NCI-H526 (cell line): ENCODE measurements at places on chromosomes 2 and 18.

- DNase-seq, result no peak
Observed at GRCh38 chr18:10544093-10544748, 18.4 kb downstream of the NAPG start.

DNA sequence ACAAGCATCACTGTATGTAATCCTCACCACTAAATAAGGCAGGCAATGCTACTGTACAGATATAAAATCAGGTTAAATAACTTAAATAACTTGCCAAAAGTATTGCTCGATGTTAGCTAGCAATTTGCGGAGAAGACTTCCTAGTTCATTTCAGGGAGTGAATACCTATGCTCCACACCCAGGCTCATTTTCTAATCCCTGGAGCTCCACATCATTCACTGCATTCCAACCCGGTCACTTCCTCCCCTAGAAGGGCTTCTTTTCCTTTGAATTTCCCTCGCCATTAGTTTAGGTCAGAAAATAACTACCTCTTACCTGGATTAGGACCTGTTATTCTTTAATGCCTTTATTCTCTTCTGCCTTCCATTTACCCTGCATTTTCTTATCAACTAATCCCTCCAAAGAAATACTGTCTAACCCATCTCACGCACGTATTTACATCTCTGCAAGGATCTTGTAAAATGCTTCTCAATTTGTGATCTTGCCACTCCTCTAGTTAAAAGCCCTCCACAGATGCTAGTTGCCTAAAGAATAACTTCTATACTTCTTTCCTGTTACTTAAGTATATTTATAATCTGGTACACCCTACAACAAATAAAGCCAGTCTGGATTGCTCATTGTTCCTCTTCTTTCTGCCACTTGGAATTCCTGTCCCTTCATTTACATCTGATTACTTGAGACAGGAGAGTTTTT is 599.8 kb downstream of the NRXN1 start:
- DNase-seq, result no peak

GRCh38 chr2:27281855-27282559 is at the start of gene TRIM54:
Gene TRIM54 (plus strand): TSS chr2:27282429. CDS start chr2:27282732, 303 bp downstream.
- DNase-seq, result no peak

DNA sequence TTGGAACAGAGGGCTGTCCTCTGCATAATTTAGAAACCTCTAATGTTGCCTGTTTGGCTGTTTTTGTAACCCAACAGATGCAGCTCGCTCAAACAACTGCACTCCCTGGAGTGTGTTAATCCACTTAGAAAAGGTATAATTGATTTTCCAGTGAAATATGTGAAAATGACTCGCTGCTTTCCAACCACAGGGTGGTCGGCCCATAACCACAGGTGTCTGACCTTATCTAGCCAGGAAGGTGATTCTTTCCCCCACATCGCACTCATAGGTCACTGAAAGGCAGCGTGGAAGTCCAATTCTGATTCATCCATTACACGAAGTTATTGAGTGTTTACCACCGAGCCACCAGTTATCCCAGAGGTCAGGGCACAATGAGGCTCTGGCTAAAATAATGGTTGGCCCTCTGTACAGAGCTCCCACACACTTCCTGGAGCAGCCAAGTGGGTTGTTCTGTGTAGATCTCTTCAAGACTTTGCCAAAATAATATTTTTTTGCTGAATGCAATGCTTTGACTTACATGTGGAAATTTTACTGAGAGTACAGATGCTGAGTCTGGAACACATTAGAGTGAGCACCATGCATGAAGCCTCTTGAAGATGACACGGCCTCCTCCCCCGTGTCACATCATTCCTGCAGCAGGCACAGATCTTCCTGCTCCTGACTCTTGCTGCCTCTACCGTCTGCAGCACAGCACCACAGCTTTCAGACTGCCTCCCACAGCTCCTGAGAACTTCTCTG is 396.2 kb downstream of the ZNF516 start:
- DNase-seq, result no peak

DNA sequence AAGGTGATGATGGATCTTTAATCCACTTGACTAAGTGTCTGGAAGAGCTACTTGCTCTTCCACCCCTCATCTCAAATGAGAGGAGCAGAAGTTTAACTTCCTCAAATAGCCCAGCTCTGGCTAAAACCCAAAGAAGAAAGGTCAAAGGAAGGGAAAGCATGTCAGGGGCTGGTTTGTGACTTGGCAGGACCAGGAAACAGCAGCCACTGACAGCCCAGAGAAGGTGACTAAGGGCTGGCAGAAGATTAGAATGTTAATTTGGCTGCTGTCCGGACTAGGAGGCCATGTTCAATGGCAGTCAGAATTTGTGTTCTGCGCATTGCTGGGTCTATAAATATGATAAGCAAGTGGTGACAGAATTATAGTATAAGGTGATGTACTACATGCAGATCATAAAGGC is 386.2 kb downstream of the SETBP1 start:
- DNase-seq, result no peak

DNA sequence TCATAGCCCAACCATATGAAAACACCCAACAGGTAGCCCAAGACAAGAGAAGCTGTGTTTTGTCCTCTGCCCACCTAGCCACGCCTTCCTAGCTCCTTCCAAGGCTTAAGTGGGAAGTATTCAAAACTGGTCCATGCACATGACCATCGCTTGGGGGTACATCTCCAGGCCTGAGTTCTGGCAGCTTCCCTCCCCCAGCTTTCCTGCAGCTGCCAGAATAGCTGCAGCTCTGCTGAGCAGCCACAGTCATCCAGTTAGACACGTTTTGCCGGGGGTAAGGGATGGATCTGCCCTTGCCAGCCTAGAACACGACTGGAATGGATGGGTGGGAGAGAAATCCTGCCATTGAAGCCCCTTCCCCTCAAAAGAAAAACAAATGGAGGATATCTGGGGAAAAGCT is 166.8 kb downstream of the NRP2 start:
- DNase-seq, result no peak

DNA sequence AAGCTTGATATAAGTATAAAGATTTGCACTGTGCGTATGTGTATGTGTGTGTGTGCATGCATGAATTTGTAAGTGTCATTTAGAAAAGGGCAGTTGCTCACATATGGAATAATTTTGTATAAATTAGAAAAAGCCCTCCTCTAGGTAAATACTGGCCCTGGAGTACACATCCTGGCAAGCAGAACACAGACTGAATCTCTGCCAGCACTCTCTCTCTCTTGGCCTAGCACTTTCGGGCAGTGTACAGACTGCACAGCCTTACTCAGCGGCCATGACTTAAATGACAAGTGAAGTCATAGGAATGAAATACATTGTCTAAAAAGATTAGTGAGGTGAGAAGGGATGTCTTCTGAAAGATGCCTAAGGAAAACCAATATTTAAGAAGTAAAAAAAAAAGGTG is 214.1 kb downstream of the RDH14 start:
- DNase-seq, result peak; percentile 21

- DNase-seq, result no peak
Observed at GRCh38 chr2:186724736-186725135, 30.9 kb downstream of the FAM171B start.

DNA sequence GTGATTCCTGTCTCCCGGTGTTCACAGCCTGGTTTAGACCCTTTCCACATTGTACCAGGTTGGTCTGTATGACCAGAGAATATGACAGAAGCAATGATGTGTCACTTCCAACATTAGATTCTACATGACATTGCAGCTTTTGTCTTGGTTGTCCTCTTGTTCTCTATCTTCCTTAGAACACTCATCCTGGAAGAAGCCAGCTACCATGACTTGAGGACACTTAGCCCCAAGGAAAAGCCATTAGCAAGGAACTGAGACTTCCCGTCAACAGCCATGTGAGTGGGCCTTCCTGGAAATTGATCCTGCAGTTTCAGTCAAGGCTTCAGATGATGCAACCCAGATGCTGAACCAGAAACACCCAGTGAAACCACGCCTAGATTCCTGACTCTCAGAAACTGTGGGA is 143.3 kb downstream of the MREG start:
- DNase-seq, result no peak

DNA sequence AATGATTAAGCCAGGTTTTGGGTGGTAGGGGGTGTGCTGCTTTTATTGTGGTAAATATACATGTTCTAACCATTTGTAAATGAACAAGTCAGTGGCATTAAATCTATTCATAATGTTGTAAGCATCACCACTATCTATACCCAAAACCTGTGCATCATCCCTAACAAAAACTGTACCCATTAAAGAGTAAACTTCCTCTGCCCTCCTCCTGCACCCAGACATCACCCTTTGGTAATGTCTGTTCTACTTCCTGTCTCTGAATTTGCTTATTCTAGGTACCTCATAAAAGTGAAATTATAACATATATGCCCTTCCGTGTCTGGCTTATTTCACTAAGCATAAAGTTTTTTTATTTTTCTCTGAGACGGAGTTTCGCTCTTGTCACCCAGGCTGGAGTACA is 14.1 kb downstream of the RIF1 start:
- no peak for DNase-seq

DNA sequence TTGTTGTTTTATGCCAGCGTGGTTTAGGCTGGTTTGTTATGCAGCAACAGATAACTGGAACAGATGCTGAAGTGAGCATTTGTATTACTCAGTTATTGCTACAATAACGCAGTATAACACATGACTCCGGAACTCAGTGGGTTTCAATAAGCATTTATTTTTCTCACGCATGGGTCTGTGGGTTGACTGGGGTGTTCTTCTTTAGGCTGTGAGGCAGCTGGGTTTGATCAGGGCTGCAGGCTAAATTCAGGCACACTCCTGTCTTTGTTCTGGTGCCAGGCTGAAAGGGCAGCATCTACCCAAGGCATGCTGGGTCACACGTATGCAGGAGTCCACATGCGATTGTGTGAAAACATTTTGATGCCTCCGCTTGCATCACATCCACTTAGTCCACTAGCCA is 3.8 kb upstream of the SLC1A4 start:
- DNase-seq, result no peak

DNA sequence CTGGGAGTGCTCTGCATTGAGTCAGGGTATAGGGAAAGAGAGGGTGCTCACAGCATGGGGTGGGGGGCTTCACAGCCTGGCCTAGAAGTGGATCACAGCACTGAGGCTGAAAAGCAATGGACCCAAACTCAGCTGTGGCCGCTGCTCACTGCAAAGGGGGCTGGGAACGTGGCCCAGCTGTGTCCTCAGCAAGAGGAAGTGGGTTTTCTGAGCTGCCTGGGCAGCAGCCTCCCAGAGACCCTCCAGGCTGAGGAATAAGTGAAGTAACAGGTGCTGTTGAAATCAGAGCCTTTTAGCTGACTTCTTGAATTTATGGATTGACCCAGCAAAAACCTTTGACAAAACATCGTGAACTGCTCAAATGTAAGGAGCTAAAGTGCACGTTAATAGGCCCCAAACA is 35.2 kb downstream of the PTGR3 start:
- DNase-seq, result no peak

GRCh38 chr18:13035249-13035914 is 44.2 kb downstream of the CEP192 start:
- no peak for DNase-seq

DNA sequence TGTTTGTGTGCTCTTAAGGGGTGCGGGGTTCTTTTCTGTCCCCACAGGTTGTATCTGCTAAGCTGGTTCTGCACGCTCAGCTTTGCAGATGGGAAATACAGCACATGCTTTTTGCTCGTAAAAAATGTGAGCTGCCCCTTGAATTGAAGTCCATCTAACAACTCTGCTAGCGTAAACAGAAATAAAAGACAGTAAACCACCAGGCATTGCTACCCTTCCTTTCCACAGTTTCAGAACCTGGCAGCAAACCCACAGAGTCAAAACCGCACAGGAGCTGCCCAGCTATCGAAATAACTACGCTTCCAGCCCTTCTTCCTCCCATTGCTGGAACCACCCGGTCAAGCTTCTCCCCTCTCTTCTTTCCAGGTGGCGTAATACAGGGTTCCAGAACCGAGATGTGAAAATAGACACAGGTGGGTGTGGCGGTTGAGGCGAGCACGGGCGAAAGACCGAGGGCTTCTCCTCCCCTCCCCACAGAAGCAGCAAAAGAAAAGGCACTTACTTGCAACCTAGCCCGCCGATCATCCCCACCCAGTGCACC is 479 bp downstream of the SCN9A start:
- peak; percentile 67 for DNase-seq

- no peak for DNase-seq
Observed at GRCh38 chr18:79136742-79137141, 67.5 kb downstream of the ATP9B start.
